Lower lobe of right lung (tissue), 2 donors: ENCODE measurements at places on chromosomes 2 and 18. TPM values are rescaled to one million over a fixed set of nuclear protein-coding genes. Genes with fewer than 3 reads are reported as not detected.

The LIPG gene
- 3.7 TPM for total RNA-seq

DNA sequence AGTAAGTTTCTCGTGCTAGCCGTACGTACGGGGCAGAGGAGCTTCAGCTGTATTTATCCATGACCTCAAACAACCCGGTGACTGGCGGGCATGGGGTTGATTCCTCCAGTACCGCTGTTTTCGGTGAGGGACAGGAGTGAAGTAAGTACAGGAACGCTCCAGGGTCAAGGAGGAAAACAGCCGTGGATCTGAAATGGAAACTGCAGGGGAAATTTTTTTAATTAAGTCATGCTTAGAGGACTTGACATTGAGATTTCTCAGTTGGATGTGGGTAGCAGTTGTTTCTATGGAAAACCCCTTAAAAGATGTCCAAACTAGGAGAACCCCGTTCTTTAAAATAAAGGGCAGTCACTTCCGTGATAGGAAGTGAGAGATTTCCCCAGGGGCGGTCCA lies 1.2 kb downstream of the RAB12 start:
- DNase-seq: no peak
- no peaks in the 10 kb centered on the region for H3K36me3 ChIP-seq
- H3K27ac ChIP-seq: peak overlapping the region; percentile 79
- H3K4me3 ChIP-seq: peak overlapping the region; percentile 91

- H3K36me3 ChIP-seq: no peaks in the 10 kb centered on the region
- no peak overlapping the region for H3K27ac ChIP-seq
- peak; percentile 75 for DNase-seq
- H3K27me3 ChIP-seq: no peaks in the 10 kb centered on the region
- peaks cover 19% of the 10 kb centered on the region for H3K4me1 ChIP-seq
Observed at GRCh38 chr2:238141541-238142318, 3.3 kb downstream of the KLHL30 start.

The GALNT5 gene
- 33.9 TPM for total RNA-seq

DNA sequence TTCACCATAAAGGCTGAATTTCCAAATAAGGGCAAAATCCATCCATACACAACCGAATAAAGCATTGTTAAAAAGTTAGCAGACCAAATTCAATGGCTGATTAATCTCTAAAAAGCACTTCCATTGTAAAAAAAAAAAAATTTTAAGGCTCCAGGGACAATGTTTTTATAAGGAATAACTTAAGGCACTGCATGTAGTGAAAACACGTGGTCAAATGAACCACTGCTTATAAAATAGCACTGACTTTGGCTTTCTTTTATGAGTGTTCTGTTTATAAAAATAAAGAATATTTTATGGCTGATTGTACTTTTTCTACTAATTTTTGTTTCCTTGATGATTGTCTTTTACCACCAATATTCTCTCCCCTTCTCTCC lies 409.3 kb upstream of the KCNH7 start:
- no peak for DNase-seq
- no peaks in the 10 kb centered on the region for H3K27me3 ChIP-seq
- no peak overlapping the region for H3K27ac ChIP-seq
- H3K36me3 ChIP-seq: no peaks in the 10 kb centered on the region

DNA sequence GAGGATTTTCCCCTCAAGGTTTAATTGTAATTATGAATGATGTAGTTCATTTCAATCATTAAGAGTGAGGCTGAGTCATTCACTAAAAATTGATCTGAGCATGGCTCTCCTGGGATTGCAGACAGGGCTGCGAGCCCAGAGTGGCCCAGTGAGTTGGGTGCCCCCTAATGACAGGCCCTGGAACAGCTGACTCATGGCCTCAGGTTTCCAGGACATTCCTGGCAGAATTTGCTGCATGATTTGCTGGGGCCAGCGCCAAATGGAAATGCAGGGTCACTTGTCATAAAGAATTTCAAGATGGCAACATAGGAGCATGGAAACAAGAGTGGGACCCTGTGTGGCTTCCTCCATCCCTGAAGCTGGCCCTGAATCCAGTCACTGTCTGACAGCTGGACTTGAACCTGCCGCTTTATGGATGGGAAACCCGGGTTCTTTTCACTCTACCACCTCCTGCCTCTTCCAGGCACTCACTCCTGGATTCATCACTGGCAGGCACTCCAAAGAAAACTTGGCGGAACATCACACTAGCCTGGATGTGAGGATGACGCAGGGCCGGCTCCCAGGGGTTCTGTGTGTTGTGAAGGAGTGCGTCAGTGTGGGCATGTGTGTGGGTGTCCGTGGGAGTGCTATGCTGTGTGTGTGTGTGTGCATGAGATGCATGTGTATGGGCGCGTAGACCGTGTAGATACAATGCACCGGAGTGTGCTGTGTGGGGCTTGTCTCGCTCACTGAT lies 15.2 kb downstream of the OTOF start:
- H3K4me1 ChIP-seq: no peaks in the 10 kb centered on the region
- no peak overlapping the region for H3K27ac ChIP-seq
- peak; percentile 44 for DNase-seq
- H3K27me3 ChIP-seq: no peaks in the 10 kb centered on the region
- no peak overlapping the region for H3K4me3 ChIP-seq

DNA sequence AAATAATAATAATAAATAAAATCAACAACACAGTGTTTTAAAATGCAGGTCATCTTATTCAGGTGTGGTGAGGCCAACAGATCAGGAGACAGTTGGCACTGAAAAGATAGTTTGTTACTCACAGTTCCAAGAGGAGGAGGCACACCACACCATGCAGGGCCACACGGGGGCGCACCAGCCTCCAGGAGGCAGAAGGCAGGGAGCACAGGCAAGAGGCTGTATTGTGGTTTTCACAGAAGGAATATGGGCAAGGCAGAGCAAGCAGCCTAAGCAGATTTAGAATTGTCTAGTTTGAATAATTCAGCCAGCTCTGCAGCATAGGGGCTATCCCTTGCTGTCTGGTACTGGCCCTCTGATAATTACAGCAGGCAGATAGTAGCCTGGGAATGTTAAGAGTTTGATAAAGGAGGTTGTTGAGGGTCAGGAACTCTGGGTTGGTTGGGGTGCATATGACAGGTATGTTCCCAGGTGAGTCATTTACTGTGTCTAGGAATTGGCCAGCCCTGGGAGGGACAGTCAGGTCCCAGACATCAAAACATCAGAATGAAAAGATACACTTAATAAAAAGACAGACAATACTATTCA lies 31.3 kb downstream of the KIAA2012 start:
- DNase-seq: peak; percentile 60
- H3K27ac ChIP-seq: no peak overlapping the region
- H3K27me3 ChIP-seq: no peaks in the 10 kb centered on the region

- H3K27me3 ChIP-seq: peaks cover 9% of the 10 kb centered on the region
- no peak overlapping the region for H3K4me3 ChIP-seq
- peaks cover 14% of the 10 kb centered on the region for H3K4me1 ChIP-seq
- H3K27ac ChIP-seq: no peak overlapping the region
Observed at GRCh38 chr2:38080346-38080745, 4.4 kb upstream of the CYP1B1 start.

- no peak overlapping the region for H3K27ac ChIP-seq
- H3K36me3 ChIP-seq: no peaks in the 10 kb centered on the region
- no peak for DNase-seq
Observed at GRCh38 chr2:225573603-225574002, 174.1 kb downstream of the NYAP2 start.

DNA sequence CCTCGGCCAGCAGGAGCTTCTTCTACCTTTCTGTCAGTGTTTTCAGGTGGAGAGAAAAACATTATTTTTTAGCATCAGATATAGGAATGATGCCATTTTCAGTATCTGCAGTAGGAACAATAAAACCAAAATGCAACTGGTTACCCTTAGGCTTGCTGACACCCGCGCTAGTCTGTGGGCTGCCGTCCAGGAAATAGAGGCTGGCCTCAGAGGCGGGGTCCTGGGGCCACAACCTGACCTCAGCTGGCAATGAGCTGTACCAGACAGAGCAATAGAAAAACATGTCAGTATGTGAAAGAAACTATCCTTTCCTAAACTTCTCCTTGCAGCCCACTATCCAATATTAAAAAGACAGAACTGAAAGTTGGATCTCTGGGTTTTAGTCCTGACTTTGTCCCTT lies 4.6 kb upstream of the ST6GAL2 start:
- no peaks in the 10 kb centered on the region for H3K36me3 ChIP-seq
- DNase-seq: no peak
- H3K27me3 ChIP-seq: peaks cover 24% of the 10 kb centered on the region
- no peak overlapping the region for H3K27ac ChIP-seq
- no peak overlapping the region for H3K4me3 ChIP-seq
- peaks cover 11% of the 10 kb centered on the region for H3K4me1 ChIP-seq

The CFLAR gene
- total RNA-seq: 345 TPM

GRCh38 chr18:27120246-27120645 lies 64.9 kb downstream of the CHST9 start:
- H3K27me3 ChIP-seq: no peaks in the 10 kb centered on the region
- H3K36me3 ChIP-seq: no peaks in the 10 kb centered on the region
- H3K27ac ChIP-seq: no peak overlapping the region
- no peak for DNase-seq
- H3K4me3 ChIP-seq: no peak overlapping the region
- no peaks in the 10 kb centered on the region for H3K4me1 ChIP-seq

GRCh38 chr2:102704531-102704930 lies 57.3 kb upstream of the TMEM182 start:
- no peaks in the 10 kb centered on the region for H3K4me1 ChIP-seq
- no peaks in the 10 kb centered on the region for H3K36me3 ChIP-seq
- no peak for DNase-seq
- H3K27me3 ChIP-seq: peaks cover 8% of the 10 kb centered on the region
- no peak overlapping the region for H3K4me3 ChIP-seq
- no peak overlapping the region for H3K27ac ChIP-seq

- no peak overlapping the region for H3K4me3 ChIP-seq
- H3K4me1 ChIP-seq: peaks cover 37% of the 10 kb centered on the region
- no peaks in the 10 kb centered on the region for H3K27me3 ChIP-seq
- no peak for DNase-seq
Observed at GRCh38 chr2:196263181-196263747, 91.9 kb upstream of the STK17B start.

- no peaks in the 10 kb centered on the region for H3K4me1 ChIP-seq
- no peak for DNase-seq
- no peaks in the 10 kb centered on the region for H3K36me3 ChIP-seq
- H3K27ac ChIP-seq: no peak overlapping the region
- no peaks in the 10 kb centered on the region for H3K27me3 ChIP-seq
Observed at GRCh38 chr2:12928775-12929401, 212.2 kb downstream of the TRIB2 start.
